NCI-H524 (cell line): ENCODE measurements at places on chromosomes 4 and X.

DNA sequence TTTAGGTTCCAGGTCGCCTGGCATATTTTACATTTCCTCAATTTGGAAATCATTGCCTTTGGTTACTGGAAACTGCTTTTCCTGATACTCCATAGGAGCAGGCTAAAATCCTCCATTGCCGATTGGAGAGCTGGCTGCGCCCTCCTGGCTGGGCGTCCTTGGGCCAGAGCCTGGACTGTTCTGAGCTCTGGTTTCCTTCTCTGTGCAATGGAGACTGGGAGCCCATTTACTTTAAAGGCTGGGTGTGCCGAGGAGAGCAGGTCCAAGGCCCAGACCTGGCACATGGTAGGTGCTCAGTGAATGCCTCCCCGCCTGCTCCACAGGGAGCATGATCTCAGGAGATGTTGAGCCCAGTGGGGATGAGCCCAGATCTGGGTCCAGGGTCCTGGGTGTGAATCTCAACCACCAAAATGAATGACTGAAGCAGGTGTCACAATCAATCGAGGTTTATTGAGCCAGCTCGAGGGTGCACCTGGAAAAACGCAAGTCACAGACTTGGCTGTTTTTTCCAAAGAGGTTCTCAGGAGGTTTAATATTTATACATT is 50.0 kb downstream of the EVC start:
- no peak for DNase-seq

DNA sequence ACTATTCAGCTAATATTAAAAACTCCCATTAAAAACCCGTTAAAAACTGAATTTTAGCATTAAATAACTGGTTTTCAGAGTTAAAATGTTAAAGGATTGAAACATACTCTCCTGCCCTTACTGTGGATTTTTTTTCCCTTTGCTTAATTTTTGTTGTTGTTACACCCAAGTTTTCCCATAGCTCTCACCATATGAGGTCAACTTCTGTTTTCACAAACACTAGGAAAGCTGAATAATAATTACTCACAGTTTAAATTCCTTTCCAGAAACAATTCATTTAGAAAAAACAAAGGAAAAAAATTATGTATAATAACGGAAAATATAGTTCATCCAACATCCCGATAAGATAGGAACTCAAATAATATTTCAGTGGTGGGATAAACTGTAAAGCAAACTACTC is 129.0 kb downstream of the PPP3CA start:
- DNase-seq = no peak

DNA sequence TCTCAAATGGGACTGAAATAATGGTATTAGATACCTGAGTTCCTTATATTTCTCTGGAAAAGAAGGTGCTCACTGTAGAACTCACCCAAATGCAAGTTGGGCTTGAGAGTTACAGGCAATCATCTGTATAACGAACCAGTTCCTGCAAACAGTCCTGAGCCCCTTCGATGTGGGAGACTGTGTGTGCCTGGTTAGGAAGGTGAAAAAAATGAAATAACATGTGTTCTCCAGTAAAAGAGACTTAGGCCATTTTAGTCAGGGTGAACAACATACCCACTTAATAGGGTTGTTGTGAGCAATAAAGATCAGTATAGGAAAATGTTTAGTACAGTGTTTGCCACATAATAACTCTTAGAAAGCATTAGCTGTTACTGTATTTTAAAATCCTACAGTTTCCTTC is 23.4 kb downstream of the STIM2 start:
- DNase-seq = no peak

- no peak for DNase-seq
Observed at GRCh38 chr4:102994803-102995202, 24.7 kb downstream of the SLC9B1 start.

GRCh38 chrX:8313844-8314243 is 142.8 kb upstream of the VCX2 start:
- no peak for DNase-seq

- no peak for DNase-seq
Observed at GRCh38 chr4:73705721-73706120, 34.6 kb upstream of the CXCL8 start.

DNA sequence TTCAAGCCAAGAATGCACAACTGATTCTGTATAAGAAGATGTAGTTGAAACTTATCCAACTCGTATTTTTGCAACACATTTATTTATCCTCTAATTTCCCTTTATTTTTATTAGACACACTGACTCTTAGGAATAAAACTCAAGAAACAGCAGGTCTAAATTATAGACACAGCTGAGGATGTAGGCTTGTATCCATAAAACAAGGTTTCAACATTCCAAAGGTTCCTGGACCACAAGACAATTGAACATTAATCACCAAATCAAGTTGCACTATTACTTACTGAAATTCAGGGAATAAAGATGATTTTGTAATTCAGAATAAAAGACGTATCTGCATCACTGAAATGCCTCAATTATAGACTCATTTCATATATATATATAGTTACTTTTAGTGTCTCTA is 683.5 kb upstream of the GRIA3 start:
- DNase-seq = no peak

DNA sequence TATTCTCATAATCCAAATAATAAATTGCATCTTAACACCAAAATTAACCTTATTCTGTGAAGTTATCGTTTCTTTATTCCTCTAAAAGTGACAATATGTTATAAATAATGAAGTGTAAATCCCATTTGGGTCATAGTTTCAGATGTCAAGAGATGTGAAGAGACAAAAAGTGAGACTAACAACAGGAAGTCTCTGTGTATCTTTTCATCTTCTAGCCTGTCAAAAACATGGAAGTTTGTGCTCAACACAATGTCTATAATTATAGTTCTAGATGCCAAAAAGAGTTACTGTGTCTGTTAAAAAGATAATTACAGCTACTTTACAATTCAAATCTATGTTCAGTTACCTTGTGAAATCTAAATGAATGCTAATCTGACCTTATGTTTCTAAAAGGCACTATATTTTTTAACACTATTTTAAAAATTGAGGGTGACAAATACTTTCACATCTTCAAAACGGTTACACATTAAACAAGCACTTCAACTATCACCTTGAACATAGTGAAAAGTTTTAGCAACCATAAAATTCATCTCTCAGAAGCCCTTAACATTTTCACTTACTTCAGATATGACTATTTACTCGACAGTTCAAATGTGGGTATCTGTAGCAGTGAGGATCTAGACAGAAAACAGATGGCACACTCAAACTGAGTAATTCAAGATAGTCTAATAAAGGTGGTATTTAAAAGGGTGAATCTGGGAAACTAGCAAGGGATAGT is 509.8 kb downstream of the ARAP2 start:
- no peak for DNase-seq

GRCh38 chrX:109886122-109886761 is 116.7 kb upstream of the TMEM164 start:
- DNase-seq = peak; percentile 48

- DNase-seq = no peak
Observed at GRCh38 chr4:121551271-121551670, 145.5 kb downstream of the ANXA5 start.

- no peak for DNase-seq
Observed at GRCh38 chr4:18676526-18676915, 655.0 kb upstream of the LCORL start.

GRCh38 chr4:26344901-26345564 is 24.2 kb downstream of the RBPJ start:
- no peak for DNase-seq

GRCh38 chrX:21932292-21933002 is 8.1 kb upstream of the SMS start:
- no peak for DNase-seq

DNA sequence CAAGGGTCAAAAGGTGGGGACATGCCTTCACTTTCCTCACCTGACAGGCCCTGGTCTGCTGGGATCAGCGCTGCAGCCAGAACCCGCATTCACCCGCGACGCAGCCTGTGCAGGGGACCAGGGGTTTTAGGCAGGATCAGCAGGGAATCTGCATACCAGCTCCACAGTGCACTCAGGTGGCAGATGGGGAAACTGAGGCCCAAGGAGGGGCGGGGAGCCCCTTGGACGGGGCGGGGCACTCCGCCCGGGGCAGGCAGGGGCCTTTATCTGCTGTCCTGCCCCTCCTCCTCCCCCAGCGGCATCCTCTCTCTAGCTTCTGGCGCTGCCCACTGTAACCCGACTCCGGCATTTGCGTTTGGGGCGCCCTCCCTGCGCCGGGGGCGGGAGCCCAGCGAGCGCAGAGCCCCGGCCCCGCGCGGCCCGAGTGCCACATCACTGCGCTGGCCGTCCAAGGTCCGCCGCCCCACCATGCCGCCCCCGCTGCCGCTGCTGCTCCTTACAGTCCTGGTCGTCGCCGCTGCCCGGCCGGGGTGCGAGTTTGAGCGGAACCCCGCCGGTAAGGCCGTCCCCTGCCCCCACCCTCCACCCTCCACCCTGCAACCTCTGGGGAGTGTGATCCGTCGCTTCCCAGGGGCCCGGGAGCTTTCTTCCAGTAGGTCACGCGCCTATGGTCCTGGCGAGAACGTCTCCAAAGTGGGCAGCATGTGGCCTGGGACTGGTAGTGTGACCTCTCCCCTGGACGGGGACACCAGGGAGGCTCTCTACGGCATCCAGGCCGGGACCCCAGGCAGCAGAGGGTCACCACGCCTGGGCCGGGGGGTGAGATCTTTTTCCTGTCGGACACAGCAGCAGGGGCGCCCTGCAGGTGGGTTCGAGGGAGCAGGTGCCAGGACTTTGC is at the start of gene CPZ:
Gene CPZ, plus strand, starts transcription at position 400 of the 898 bp plus-strand sequence. Its CDS starts 69 bp downstream, at position 469.
- DNase-seq = no peak

GRCh38 chr4:139234253-139234652 is 45.8 kb downstream of the MGARP start:
- no peak for DNase-seq

DNA sequence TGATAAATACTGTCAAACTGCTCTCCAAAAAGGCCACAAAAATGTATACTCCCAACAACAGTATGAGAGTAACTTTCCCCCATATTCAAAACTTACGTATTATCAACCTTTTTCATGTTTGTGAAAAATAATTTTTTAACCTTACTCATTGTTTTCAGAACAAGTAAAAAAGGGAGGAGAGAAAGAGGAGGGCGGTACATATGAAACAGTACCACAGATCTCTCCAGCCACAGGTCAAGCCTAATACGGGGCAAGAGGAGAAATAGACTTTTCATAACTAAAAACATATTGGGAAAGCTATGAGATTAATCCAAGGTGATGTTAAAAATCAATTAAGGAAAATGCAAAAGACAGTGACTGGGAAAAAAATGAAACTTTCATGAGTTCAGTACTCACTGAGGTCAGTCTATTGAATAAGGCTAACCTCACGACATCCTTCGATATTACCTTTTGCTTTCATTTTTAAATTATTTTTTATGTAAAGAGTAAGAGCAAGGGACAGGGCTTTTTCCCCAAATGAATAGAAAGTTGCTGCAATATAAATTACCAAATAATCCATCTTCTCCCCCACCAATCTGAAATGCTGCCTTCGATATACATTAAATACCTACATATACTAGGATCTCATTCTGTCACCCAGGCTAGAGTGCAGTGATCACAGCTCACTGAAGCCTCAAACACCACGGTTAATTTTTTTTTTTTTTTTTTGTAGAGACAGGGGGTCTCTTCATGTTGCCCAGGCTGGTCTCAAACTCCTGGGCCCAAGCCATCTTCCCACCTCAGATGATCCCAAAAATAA is 25.3 kb downstream of the FBXW7 start:
- DNase-seq = no peak

GRCh38 chr4:65482410-65482809 is 187.9 kb downstream of the EPHA5 start:
- DNase-seq = no peak

- no peak for DNase-seq
Observed at GRCh38 chr4:146577111-146577510, 55.4 kb upstream of the SLC10A7 start.

DNA sequence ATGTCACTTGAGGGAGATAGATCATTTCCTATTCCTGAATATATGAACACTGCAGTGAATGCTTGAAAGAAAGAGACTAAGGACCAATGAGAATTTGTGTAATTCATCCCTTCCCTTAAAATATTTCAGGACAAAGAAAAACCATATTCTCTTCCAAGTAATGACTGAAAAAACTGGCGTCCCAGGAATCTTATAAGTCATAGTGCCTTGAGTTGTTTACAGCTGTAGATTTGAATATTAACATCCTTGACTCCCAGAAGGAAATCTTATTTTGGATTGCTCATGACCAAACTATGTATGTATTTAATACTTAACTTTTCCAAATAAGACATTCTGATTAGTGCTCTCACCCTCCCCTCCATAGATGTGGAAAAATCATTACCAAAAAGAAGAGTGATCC is 55.5 kb downstream of the CLDN22 start:
- DNase-seq = no peak

- no peak for DNase-seq
Observed at GRCh38 chrX:134932528-134933217, 58.1 kb upstream of the SMIM10 start.

GRCh38 chr4:185839770-185840169 is 27.8 kb upstream of the SORBS2 start:
- DNase-seq = no peak

DNA sequence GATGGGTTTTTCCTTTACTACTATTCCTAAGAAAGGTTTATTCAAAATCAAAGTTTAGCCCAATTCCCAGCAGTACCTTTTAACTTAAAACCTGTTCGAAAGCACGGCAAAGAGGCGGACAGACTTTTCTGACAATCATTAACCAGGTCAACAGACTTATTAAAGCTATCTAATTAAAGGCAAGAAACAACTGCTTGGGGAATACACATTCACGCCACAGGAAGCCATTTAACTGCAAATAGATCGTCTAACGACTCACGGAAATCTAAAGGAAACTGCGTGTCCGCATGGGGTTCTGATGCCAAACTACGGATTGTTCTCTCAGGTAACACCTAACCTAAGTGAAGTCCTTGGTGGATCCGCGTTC is 663 bp upstream of the USP53 start:
- no peak for DNase-seq

DNA sequence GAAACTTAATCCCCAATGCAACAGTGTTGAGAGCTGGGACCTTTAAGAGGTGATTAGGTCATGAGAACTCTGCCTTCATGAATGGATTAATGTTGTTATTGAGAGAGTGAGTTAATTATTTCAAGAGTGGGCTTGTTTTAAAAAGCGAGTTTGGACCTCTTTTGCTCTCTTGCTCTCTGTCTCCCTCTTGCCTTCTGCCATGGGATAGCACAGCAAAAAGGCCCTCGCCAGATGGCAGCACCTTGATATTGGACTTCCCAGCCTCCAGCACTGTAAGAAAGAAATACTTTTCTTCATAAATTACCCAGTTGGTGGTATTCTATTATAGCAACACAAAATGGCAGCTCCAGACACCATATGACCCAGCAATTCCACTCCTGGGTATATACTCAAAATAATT is 7.0 kb upstream of the ATP6AP2 start:
- DNase-seq = peak; percentile 85

DNA sequence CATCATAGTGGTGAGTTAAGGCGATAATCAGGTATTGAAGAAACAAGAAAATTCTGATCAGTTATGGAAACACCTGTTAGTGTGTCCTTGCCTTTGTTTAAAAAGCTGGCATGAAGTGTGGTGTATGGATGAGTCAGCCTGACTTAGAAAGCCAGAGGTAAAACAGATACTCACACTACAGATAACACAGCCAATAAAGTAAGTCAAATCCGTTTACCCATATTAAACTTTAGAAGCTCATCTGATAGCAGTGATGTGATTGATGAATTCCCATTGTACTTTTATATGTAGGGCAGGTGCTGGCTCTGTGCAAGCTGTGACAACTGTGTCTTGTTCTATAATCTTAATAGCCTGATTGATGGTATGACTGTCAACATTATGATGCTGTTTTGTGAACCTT is 1392.7 kb upstream of the IGFBP7 start:
- no peak for DNase-seq

GRCh38 chr4:38976308-38976707 is 55.9 kb downstream of the TMEM156 start:
- DNase-seq = no peak

GRCh38 chr4:172881645-172882044 is 287.0 kb upstream of the GALNT7 start:
- DNase-seq = no peak
